Lower lobe of right lung (tissue), 2 donors: ENCODE measurements at places on chromosomes 13 and 19.

DNA sequence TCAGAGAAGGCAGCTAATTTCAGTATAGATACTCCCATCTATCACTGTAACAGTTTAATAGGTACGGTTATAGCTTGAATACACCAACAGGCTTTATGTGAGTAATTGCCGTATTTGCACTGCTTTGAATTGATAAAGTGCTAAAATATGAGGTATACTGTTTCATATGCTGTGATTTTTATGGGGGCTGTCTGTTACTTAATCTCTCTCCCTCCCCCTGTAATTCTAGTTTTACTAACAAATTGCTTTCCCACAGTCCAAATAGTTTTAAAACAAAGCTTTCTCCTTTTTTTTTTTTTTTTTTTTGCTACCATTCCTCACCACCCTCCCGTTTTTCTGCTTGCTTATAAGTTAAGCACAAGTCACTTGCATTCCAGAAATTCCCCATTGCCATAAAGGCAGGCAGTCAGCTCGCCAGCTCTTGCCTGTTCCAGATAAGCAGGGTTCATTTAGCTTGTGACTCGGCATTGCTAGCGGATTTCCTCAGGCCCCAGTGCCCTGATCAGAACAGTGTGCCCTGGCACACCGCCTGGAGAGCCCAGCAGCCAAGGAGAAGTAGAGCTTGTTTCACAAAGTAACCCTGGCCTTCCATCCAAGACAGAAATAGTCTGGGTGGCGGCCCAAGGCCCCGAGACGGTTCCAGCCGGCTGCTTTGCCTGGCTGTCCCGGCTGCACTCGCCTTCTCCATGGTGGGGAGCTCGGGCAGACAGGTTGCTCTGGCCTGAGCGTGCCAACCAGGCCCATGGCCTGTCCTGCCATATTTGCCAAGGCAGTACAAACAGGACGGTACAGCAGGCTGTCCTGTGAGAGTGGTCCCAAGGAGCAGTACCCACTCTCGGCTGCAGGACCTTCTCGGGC lies 43.5 kb upstream of the NPAS1 start:
- DNase-seq: peak; percentile 90

- DNase-seq: no peak
These were observed 75.7 kb downstream of the DHRS12 start for GRCh38 chr13:51728275-51728673.

DNA sequence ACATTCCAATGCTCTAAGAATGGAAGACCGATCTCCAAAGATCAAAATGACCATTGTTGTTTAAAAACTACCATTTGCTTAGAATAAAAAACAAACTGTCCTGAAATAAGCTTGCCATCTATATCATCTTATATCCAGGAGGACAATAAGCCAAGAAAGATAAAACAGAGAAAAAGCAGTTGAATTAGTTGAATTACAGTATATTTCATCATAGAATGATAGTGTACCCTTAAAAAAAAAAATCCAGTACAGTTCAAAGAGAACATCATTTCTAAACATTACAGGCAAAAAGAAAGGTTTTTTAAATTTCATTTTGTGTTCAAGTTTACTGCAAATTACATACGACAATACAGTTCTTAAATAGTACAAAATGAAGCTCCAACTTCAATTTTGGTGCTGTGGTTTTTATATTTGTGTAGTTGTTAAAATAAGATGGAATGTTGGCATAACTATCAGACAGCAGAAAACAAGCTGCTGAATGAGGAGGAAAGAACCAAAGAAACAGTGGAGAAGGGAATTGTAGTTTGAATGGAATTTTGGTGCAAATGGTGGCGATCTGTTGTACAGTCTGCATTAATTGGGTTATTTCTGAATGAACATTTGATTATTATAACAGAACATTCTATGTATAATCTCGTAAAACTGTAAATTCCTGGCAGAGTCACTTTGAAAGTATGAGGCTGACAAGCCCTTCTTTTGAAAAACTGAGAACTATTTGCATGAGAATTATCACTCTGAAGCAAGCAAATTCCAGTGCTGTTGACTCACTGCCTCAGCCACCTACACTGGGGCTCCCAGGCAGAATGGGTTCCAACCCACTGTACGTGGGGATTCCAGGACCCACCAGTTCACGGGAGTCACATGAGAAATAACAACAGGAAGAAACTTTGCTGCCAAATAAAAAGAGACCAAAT lies 37.7 kb downstream of the LHFPL6 start:
- DNase-seq: no peak

- no peak for DNase-seq
These were observed 86.8 kb upstream of the STARD13 start for GRCh38 chr13:33372251-33372919.

GRCh38 chr13:94268661-94269060 lies 210.8 kb downstream of the DCT start:
- DNase-seq: no peak

- DNase-seq: no peak
These were observed 21.9 kb downstream of the ONECUT3 start for GRCh38 chr19:1774989-1775772.

DNA sequence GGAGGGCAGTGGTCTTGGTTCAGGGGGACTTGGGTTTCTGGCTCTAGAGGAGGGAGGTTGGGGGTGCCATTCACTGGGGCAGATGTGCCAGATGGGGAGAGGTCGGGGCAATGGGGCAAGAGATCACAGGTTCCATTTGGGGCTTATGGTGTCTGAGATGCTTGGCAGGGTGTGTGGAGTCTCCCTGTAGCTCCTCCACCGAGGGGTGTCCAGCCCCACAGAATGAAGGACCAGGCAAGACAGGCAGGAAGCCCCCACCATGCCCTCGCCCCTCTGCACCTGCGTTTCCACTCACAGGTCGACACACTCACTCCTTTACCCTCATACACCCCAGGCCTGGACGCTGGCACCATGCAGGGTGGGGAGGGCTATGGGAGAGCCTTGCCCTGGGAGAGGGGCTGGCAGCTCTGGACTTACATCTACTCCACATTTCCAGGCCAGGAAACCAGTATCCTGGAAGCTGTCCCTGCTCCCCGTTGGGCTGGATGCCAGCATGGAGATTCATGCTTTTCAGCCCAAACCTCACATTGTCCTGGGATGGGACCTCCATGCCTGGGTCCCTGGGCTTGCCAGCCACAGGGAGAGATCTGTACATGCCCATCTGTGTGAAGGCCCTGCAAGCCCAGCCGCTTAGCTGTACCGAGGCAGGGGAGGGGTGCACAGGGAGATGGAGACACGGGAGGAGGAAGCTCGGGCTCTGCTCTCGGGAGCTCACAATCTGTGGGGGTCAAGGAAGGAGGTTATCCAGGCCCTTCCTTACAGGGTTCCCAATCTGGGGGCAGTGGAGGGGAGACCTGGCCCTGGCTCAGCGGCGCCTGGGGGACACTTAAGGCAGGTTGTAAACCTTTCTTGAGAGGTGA lies 77.1 kb downstream of the CHST8 start:
- no peak for DNase-seq

DNA sequence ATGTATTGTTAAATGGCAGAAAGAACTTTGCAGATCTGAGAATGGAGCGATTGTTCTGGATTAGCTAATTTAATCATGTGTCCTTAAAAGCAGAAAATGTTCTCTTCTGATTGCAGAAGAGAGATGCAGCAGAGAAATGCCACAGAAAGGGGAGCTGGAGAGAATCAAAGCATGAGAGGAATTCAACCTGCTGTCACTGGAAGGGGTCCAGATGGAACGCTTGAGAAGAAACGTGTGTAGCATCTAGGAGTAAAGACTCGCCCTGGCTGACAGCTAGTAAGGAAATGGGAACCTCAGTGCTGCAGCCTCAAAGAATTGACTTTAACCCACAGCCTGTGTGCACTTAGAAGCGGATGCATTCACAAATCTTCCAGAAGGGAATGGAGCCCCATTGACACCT lies 502.8 kb downstream of the KLF12 start:
- no peak for DNase-seq

- no peak for DNase-seq
These were observed 88.4 kb upstream of the IRS2 start for GRCh38 chr13:109874484-109875454.

- no peak for DNase-seq
These were observed 169.7 kb downstream of the KLF5 start for GRCh38 chr13:73228546-73228945.

DNA sequence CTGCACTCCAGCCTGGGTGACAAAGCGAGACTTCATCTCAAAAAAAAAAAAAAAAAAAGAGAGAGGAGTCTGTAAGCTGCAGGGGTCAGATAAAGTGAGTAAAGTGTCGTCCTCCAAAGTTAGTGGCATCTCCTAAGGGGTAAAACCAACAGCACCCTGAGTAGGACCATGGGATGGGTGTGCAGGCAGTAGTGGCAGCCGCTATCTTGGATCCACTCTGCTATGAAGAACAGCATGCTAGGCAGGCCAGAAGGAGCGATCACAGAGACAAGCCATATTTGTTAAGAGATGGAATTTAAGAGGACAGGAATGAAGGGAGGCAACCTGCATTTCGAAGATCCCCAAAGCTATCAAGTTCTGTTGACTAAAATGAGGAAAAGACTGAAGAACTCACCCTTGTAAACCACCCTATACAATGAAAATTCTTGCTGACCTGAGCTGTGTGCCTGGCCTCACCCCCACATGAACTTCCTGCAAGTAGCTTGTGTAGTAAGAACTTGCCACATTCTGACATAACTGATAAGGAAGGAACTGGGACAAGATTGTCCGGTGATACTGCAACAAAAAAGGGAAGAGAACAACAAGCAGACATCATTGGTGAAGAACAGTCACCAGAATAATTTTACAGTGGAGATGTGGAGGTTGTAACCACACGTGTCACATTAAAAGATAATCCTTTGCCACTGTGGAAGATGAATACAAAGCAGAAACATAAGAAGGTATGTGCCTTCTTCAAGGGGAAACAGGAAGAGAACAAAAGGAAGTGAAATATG lies 16.2 kb downstream of the DPY19L3 start:
- peak; percentile 53 for DNase-seq

- no peak for DNase-seq
These were observed 714 bp upstream of the NPAS1 start for GRCh38 chr19:47018923-47019322.

GRCh38 chr13:41500511-41500910 lies 43.2 kb downstream of the RGCC start:
- DNase-seq: no peak

DNA sequence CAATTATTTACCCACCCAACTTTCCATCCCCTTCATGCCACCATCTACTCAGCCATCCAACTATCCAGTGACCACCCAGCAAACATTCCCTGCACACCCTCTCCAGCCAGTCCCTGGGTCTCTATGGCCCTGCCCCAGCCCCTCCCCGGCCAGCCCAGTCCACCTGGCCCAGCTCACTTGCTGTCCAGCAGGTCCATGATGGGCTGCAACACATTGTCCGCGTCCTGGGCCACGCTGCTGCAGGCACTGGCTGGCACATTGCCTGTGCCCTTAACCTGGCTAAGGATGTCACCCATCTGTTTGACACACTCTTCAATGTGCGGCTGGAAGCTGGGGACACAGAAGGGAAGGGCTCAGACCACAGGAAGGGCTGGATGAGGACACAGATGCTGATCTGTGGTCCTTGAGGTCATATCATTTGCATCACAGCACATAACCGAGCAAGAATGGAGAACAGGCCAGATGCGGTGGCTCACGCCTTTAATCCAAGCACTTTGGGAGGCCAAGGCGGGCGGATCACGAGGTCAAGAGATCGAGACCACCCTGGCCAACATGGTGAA lies 61.6 kb downstream of the UNC13A start:
- DNase-seq: peak; percentile 24

GRCh38 chr13:40503966-40504591 lies 162.4 kb downstream of the FOXO1 start:
- DNase-seq: no peak

- DNase-seq: peak; percentile 30
These were observed 19.6 kb downstream of the CCDC8 start for GRCh38 chr19:46393456-46394401.

GRCh38 chr19:37655689-37656371 lies 565 bp upstream of the ZFP30 start:
- peak; percentile 90 for DNase-seq

- no peak for DNase-seq
These were observed 497.2 kb downstream of the DIAPH3 start for GRCh38 chr13:59666504-59666903.

DNA sequence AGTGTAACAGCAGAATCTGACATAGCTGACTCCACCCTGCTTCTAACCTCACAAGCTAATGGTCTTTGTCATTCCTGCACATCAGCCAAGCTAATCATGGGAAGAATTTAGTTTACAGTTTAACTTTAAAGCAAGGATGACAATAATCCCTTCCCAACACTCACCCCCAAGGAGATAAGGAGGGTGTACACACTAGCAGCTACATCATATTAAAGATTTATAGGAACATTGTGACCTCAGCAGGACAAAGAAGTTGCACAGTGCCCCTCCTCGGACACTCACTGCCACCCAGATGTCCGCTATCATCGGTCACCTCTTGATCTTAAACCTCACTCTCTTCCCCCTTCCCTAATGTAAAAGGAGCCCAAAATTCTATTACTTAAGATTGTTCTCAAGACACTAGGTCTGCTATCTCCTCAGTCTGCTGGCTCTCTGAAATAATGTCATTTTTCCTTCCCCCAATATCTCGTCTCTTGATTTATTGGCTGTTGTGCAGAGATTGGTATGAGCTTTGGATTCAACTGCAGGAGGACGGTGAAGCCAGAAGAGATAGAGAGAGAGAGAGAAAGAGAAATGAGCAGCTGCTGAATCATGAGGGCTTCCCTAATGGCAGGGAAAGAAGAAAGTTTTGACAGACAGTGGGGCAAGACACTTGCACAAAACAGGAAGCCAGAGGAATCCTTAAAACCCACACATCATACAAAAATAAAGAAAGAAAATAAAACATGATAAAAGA lies 17.5 kb upstream of the FFAR2 start:
- no peak for DNase-seq

DNA sequence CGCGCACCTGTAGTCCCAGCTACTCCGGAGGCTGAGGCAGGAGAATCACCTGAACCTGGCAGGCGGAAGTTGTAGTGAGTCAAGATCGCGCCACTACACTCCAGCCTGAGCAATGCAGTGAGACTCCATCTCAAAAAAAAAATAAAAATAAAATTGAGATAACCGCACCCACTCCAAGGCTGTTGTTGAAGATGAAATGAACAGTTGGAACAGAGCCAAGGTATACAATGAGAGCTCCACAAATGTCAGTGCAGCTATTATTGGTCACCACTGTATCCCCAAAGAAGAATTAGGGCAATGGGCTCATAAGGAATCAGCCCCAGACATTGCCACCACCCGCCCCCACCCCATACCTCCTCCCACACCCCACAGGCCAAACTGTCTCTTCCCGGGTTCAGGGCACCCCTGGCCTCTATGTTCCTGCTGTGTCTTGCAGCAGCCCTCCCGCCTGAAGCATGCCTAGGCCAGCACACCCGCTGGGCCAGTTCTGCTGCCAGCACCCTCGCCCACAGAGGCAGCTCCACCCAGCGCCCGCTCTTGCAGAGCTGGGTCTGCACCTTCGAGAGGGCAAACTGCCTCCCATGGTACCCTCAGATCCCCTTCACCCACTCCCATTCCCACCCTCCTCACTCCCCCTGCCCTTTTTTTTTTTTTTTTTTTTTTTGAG lies 3.5 kb upstream of the S1PR5 start:
- no peak for DNase-seq

- no peak for DNase-seq
These were observed 242.6 kb upstream of the RFC3 start for GRCh38 chr13:33575378-33575777.

- no peak for DNase-seq
These were observed 2.0 kb downstream of the ZNF823 start for GRCh38 chr19:11736696-11737095.
